ENCODE measurements at places on chromosomes 3 and 15.

DNA sequence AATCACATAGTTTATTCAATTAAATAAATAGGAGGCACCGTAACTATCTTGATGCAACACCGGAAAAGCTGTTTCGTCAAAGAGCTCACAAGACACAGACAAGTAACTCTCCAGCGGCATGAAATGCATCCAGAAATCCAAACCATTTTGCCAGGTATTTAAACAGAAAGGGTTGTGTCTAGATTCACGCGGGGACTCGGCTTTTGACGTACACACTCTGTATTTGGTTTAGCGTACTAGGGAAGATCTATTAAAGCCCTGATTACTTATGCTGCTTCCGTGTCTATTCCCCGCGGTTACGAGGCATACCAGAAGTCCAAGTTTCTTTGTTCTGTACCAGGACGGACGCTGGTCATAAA, 718 bp downstream of the BNIP2 start:
- no peak for DNase-seq

- no peak for DNase-seq
Measured at GRCh38 chr3:24472358-24472757, 22.3 kb downstream of the THRB start.

- no peak for DNase-seq
Measured at GRCh38 chr15:51341366-51342226, at the start of gene GLDN. TSS of gene GLDN (plus strand) at chr15:51341655. CDS start at chr15:51341685, 30 bp downstream.

- no peak for DNase-seq
Measured at GRCh38 chr3:89795506-89795905, 688.1 kb downstream of the EPHA3 start.

DNA sequence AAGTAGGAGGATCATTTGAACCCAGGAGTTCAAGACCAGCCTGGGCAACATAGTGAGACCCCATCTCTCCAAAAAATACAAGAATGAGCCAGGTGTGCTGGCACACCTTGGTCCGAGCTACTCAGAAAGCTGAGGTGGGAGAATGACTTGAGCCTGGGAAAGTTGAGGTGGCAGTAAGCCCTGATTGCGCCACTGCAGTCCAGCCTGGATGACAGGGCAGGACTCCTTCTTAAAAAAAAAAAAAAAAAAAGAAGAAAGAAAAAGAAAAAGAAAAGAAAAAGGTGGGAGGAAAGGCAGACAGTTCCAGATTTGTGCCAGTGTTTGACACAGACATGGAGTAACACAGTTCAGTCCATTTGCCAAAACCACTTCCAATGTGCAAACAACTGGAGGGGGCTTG, 75.7 kb downstream of the ATP10A start:
- DNase-seq = no peak

DNA sequence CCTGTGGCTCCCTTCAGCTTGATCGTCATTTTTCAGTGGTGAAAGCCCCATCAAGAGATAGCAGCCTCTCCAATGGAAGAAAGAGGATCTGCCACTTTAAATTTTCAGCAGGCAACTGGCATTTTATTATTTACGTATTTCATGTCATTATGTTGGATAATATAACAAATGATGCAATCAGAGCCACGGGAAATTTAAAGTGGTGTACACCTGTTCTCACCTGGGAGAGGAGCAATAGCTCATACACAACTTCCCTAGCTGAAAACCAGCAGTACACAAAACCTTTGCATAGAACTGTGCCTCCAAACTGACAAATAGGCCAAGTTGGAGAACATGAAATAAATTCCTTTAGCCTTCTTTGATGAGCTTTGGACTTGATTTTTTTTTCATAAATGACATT, 136.9 kb downstream of the SATB1 start:
- DNase-seq = no peak

DNA sequence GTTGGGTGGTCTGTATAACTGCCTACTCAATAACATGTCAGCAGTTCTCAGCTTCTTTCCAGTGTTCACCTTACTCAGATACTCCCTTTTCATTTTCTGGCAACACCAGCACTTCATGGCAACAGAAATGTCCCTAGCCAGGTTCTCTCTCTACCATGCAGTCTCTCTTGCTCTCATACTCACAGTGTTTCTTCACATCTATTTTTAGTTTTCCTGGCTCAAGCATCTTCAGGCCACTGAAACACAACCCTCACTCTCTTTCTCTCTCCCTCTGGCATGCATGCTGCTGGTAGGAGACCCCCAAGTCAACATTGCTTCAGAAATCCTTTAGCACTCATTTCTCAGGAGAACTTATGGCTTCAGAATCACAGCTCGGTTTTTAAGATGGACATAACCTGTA, at the start of gene CAPN3:
Gene CAPN3, plus strand, starts transcription at position 253 of the 400 bp plus-strand sequence. CDS start 305 bp downstream, outside the sequence.
- no peak for DNase-seq

DNA sequence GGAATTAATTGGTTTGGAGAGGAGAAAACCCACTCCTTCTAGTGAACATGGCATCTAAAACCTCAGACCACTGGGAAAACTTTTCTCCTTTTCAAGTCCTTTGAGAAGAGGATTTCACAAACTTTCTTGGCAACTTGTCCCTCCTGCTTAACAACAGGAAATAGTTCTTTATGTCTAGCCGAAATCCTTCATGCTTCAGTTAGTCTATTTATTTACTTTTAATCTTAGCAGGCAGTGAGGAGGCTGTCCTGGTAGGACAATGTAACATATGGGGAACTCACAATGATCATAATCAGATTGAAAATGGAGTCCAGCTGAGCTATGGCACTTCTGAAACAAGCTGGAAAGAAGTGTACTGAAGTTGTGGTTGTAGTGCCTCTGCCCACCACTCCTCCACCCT, 50.6 kb downstream of the KY start:
- no peak for DNase-seq

GRCh38 chr3:150069154-150069527, 98.4 kb upstream of the PFN2 start:
- no peak for DNase-seq

- DNase-seq = no peak
Measured at GRCh38 chr3:38647217-38647970, 2.1 kb downstream of the SCN5A start.

GRCh38 chr3:147355084-147355752, 51.1 kb downstream of the ZIC4 start:
- DNase-seq = no peak

DNA sequence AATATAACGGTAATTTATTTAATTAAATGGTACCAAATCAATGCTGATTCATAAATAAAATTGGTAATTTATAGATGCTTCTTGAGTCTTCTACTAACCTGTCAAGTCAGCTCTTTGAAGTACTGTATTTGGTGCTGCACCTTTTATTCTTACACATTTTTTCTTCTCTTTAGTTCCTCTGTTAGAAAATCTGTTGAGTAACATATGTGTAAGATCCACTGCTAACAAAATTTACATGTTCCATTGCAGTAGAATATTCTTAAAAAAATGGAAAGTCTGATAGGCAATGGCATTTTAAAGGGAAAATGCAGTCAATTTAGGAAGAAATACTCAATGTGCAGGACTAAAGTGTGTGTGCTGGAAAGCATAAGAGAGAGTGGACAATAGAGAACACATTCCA, 936.6 kb downstream of the ZPLD1 start:
- no peak for DNase-seq

- no peak for DNase-seq
Measured at GRCh38 chr15:59413577-59413976, 24.4 kb upstream of the FAM81A start.

DNA sequence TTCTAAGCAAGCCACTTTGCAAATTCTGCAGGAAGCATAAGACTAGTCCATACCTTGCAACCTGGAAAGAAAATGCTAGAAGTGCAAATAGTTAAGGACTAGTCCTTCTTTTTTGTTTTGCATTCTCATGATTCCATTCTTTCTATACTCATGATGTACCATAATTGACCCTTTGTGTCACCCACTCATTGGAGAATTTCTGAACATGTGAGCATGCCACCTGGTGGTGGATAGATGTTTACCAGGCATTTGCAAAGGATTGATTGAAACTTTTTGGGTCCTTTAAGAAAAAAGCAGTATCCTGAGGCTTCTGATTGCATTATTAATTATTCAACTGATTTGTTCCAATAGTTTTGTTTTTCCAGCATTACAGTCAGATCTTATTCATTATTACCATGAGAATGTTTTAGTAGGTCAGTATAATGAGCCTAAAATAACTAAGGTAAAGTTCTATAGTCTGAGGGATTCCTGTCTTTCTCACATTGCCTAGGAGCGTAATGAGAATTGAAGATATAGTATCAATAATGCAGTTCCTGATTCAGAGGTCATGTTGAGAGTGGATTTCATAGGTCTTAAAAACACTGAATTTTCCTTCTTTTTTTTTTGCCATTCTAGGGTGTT, 20.2 kb upstream of the DIPK2A start:
- peak; percentile 14 for DNase-seq

- no peak for DNase-seq
Measured at GRCh38 chr3:193520738-193521137, 34.0 kb downstream of the ATP13A4 start.

- DNase-seq = no peak
Measured at GRCh38 chr3:111684640-111685039, 89.5 kb upstream of the ZBED2 start.

DNA sequence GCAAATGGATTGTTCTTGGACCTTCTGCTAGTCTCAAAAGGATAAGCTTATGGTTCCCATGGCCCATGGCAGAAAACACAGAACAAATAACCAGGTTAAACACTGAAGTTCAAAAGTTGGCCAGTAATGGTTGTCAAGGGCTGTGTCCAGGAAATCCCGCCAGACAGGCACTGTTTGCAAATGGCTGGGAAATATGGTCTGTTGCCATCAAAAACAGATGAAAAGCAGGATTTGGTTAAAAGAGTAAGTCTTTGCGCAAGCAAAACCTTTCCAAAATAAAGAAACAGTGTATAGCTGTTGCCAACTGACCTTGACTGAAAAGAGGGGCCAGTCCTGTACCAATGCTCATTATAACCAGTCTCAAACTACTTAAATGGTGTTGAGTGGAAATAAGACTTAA, 58.6 kb downstream of the WWTR1 start:
- no peak for DNase-seq

DNA sequence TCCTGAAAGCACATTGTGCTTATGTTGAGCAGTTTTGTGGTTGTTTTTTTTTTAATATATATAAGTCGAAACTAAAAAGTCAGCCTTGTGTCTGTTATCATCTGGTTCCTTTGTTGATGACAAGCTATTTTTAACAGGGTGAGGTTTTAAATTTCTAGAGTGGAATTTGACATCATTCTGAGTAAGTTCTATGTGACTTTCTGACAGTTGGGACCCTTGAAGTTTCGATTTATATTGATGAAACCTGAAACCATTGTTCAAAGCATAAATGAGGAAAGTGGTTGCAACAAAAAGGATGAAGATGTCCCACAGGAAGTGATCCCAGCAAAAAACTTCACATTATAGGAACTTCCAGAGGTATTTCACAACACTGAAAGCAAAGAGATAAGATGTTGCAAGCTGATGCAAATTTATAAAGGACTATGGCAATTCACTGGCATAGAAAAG, 94.0 kb downstream of the CYP19A1 start:
- no peak for DNase-seq

DNA sequence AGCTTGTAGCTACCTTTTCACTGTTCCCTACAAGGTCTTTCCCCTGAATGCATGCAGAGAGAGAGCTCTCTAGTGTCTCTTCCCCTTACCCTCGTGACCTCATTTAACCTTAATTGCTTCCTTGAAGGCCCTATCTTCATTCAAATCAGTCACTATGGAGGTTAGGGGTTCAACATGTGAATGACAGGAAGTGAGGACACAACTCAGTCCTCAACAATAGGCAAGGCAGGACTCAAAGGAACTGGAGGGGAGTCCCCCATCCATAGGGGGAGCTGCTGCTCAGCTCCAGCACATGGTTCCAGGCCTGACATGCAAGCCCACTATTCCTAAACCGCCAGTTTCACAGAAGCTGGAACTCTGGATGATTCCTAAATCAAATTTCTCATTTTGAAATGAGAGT, 33.8 kb upstream of the GYG1 start:
- no peak for DNase-seq

Data from activated naive CD4-positive, alpha-beta T cell treated with anti-CD3 and anti-CD28 coated beads, Interleukin-2, amount 50 U/mL, for 16 hours (primary cell).